ENCODE measurements at places on chromosomes 12 and 14.

GRCh38 chr14:92538412-92538985 lies 24.9 kb downstream of the RIN3 start:
- no peak for DNase-seq

DNA sequence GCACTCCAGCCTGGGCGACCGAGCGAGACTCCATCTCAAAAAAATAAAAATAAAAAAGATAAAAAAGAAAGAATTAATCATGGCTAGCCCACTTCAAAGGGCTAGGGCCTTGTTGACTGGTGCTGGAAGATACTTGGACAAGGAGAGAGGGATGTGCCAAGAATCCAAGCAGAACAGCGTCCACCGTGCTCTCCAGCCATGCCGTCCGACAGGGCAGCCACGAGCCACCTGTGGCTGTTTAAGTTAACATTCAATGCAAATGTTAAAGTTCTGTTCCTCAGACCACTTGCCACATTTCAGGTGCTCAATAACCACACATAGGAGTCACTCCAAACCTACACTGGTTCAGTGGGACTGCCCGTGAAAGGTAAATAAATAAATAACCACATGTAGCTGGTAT lies 21.4 kb downstream of the SLC6A13 start:
- DNase-seq: no peak

DNA sequence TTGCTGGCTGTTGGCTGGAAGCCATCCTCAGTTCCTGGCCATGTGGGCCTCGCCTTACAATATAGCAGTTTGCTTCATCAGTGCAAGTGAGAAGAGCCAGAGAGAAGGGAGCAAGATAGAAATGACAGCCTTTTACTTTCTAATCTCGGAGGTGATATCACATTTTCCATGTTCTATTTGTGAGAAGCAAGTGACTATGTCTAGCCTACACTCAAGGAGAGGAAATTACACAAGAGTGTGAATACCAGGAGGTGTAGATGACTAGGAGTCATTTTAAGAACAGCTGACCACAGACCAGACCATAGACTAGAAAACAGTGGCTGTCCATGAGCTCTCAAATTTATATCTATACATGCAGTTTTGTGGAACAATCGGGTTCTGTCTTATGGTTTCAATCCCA lies 163.0 kb upstream of the NRXN3 start:
- DNase-seq: no peak

DNA sequence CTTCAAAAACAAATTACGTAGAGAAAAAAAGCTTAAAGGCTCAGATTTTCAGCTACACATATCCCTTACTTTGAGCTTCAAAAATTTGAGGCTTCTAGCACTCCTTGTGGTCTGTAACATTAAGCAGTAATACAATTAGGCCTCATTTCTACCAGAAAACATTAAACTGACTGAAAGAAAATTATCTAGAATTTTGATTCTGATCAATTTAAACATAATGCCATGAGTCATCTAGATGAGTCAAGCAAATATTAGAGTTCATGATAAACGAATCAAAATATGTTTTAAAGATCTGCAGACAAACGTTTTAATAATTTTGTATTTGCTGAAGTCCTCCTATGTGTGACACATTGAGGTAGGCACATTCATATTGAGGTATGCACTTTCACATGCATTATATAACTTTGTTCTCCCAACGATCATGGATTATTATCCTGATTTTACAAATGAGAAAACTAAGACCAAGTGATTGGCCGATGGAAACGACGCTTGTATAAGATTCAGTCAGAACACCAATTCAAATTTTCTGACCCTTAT lies 4.3 kb downstream of the OSBPL8 start:
- DNase-seq: no peak

- DNase-seq: no peak
These were observed 382.3 kb downstream of the PCNX1 start for GRCh38 chr14:71289536-71289935.

GRCh38 chr14:31059152-31059924 lies 33.2 kb upstream of the STRN3 start:
- DNase-seq: no peak
